ENCODE measurements at places on chromosomes 11 and 22.

GRCh38 chr11:706957-707816 is 1.2 kb downstream of the EPS8L2 start:
- peak; percentile 57 for DNase-seq

DNA sequence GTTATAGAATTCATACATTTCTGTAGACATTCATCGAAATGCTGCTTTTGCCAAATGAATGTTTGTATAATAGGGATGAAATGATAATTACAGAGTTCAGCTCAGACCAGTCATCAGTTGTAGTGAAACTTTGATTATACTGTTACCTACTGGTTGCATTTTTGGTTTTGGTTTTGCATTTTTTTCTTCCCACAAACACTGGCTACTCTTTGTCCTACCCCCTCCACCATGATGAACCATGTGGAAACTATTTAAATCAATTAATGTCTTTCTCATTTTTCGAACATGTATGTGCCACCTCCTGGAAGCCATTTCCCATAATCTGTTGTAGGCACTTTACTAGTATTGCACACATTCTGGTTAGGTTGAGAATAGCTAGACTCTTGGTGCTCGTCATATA is 75.3 kb upstream of the MTNR1B start:
- no peak for DNase-seq

DNA sequence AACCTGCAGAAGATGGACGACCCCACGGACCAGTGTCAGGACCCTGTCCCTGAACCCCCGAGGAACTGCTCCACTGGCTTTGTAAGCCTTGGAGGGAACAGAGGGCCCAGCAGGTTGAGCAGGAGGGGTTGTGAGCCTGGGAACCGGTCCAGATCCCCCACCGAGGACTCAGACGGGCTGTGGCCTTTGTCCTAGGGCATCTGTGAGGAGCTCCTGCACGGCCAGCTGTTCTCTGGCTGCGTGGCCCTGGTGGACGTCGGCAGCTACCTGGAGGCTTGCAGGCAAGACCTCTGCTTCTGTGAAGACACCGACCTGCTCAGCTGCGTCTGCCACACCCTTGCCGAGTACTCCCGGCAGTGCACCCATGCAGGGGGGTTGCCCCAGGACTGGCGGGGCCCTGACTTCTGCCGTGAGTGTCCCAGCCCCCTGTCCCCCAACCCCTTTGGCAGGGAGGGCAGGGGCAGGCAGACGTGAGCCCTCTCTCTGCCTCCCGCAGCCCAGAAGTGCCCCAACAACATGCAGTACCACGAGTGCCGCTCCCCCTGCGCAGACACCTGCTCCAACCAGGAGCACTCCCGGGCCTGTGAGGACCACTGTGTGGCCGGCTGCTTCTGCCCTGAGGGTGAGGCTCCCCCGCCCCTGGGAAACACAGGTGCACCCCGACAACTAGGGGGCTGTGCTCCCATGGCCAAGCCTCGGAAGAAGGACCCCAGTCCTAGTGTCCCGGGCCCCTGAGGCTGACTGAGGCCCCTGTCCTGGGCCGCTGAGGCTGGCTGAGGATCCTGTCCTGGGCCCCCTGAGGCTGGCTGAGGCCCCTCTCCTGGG is 6.4 kb downstream of the MUC5AC start:
- DNase-seq: no peak

DNA sequence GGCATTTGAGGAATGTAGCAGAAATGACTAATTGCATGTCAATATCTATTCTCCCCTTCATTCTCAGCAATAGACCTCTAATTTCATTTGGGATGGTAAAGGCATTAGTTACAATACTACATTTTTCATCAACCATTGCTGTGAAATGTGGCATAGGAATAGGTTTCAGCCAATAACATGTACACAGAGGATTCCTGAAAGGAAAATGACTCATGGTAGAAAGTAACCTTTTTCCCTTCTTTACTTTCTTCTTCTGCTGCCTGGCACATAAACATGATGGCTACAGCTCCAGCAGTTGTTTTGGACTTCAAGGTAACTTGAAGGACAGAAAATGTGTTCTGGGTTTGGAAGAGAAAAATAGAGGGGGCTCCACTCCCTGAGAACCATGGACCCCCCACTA is 231.8 kb upstream of the CTSC start:
- no peak for DNase-seq

- no peak for DNase-seq
These were observed 37.4 kb downstream of the PACSIN2 start for GRCh38 chr22:42977569-42977968.

- DNase-seq: no peak
These were observed 75.4 kb upstream of the RCN1 start for GRCh38 chr11:32015427-32015826.

- DNase-seq: no peak
These were observed at the start of gene MRPL23 for GRCh38 chr11:1946812-1947484. TSS of gene MRPL23 (plus strand) at chr11:1947332. CDS start at chr11:1947363, 31 bp downstream.

GRCh38 chr11:77188633-77189491 is 60.8 kb downstream of the MYO7A start:
- DNase-seq: no peak

- no peak for DNase-seq
These were observed 15.1 kb upstream of the PAMR1 start for GRCh38 chr11:35540526-35540925.

All from ELF-1 (cell line).